Occipital lobe (tissue), 3 donors: ENCODE measurements at places on chromosomes 13 and 19.
A peak's percentile ranks its signal among the peaks of the same experiment; 100 is the strongest.

GRCh38 chr19:30647891-30648720 lies 275.9 kb downstream of the ZNF536 start:
- DNase-seq = no peak

- peak; percentile 86 for DNase-seq
These were observed 10.5 kb upstream of the PLIN3 start for GRCh38 chr19:4877753-4878490.

GRCh38 chr19:58394821-58395219 lies 636 bp upstream of the RNF225 start:
- DNase-seq = no peak

DNA sequence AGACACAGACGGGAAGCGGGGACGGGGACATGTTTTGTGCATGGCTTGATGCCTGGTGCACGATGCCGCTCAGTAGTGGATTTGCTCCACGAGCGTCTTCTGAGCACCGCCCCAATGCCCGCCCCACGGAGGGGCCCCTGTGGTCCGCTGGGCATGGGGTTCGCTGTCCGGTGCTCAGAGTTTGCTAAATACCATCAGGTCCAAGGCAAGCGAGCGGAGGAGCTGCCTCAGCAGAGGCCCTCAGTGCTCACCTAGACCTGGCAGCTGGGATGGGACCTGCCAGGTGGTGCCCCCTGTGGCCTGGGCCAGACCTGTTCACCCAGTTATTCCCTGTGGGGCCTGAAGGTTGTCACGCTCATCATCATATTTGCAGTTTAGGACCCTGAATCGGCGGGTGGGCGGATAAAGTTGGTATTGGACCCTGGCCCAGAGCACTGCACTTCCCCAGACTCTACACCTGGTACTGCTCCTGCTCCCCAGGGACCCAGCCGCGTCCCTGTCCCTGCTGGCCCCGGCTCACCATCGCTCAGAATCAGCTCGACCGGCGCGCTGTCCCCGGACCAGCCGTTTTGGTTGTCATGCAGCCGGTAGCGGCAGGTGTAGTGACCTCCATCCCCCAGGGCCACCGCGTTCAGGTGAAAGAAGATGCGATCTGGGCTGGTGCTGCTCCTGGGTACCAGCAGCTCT lies 2.3 kb downstream of the A1BG start:
- DNase-seq = no peak

DNA sequence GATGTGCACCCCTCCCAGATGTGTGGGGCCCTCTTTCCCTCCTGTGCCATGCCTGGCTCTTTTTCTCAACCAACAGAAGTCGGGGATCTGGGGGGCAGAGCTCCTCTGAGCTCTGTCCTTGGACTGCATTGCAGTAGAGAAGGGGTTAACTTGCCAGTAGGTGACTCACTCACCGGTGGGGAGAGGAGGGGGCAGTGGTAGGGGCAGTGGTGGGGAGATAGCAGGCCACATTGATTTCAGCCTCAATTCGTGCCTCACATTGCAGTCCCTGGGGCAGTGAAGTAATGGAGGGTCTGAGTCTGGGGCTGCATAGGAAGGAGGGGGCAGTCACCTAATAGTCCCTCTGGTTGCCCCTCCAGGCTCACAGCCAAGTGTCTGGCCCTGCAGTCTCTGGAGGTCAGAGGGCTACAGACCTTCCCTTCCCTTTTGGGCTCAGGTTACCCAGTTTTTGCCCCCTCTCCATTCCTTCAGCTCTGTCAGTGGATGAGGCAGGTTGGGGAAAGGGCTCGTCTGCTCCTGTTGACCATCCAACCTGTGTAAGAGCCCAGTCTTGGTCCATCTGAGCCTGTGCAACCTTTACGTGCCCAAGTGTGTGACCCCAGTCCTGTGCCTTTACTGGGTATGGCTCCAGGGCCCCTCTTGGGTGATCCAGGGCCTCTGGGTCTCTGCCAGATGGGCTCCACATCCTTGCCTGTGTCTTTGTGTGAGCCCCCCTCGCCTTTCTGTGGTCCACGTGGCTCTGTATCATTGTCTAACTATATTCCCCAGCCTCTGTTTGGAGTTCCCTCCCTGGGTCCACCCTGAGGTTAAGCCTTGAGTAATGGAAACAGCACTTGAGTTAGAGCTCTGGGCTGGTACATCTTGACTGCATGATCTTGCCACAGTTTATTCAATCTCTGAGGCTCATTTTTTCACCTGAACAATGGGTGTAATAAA lies 13.0 kb downstream of the CIC start:
- no peak for DNase-seq

- no peak for DNase-seq
These were observed 22.3 kb downstream of the NLRP11 start for GRCh38 chr19:55809381-55810058.

DNA sequence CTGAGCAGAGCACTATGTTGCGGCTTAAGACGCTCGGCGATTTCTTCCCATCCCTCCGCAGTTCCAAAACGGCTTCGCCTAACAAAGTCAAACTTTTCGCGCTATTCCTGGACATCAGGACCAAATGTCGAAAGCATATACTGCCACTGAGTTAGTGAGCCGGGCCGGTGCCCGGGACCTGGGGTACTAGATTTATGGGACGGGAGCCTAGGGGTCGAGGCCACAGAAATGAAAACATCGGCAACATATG lies 699 bp downstream of the RCBTB2 start:
- no peak for DNase-seq

DNA sequence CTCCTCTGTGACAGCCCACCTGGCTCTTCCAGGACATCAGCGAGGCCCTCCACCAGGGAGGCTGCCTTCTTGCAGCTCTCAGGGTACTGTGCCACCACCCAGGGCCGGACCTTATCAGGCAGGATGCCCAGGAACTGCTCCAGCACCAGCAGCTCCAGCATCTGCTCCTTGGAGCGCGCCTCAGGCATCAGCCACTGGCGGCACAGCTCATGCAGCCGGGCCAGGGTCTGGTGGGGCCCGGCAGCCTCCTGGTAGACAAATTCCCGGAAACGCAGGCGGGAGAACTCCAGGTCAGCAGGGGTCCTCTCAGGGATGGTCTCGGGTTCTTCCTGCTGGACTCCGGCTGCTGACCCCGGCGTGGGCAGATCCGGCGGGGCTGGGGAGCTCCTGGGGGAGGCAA lies 8.2 kb downstream of the ZSCAN18 start:
- DNase-seq = no peak

DNA sequence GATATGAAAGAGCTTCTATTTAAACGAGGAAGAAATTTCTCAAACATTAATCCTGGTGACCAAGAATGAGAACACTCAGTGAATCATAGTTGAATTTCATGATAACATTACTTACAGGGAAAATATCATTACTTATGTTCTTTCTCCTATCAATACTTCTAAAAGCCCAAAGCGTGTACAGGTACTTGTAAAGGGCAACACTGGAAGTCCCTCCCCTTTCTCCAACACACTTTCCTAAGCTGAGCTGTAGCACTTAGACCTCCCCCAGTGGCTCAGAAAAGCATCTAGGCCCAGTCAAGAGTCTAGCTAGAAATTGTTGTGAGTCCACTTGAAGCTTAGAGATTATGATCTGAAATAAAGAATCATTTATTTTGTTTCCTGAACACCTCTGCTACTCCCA lies 150.7 kb downstream of the ABCC4 start:
- DNase-seq = no peak

DNA sequence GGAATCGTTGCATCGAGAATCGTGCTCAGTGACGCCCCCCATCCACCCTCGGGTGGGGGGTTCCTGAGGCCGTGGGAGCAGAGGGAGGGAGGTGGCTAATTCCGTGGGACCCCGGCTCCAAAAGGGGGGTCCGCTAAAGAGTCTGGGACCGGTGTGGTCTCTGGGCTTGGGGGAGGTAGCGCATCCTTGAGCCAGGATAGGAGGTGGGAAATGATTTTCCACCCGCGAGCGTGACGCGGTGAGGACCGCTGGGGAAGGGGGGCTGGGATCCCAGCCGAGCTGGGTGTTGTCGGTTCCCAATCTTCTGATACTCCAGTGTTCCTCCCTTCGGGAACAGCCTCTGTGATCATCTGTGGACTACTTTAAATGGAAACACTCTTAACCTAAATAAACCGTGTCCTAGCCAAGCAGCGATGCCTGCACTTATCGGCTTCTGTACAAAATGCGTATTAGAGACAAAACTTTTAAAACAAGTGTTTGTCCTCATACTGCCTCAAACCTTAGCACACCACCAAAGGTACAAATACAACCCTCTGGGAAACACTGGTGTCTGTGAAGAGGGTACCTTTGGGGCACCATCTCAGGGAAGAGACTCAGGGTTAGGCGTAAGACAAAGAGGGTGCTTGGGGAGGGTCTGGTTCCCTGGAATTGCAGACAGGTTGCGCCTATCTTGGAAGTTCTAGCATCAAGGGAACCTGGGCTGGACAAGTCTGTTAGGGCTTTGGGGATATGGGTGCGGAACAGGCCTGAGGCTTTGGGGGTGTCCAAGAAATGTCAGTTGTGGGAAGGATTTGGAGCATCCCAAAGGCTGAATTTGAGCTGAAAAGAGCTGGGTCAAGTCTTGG lies 16.0 kb downstream of the KCNC3 start:
- no peak for DNase-seq

- DNase-seq = no peak
These were observed at the start of gene COL5A3 for GRCh38 chr19:10010247-10010691. TSS of gene COL5A3 (minus strand) at chr19:10010504. CDS start at chr19:10010385, 119 bp downstream.

GRCh38 chr19:39124136-39124764 lies 1.3 kb upstream of the PAK4 start:
- DNase-seq = no peak

- peak; percentile 11 for DNase-seq
These were observed 1.0 kb upstream of the ICAM5 start for GRCh38 chr19:10288662-10289166.

GRCh38 chr13:87535911-87536310 lies 135.3 kb upstream of the SLITRK5 start:
- no peak for DNase-seq

DNA sequence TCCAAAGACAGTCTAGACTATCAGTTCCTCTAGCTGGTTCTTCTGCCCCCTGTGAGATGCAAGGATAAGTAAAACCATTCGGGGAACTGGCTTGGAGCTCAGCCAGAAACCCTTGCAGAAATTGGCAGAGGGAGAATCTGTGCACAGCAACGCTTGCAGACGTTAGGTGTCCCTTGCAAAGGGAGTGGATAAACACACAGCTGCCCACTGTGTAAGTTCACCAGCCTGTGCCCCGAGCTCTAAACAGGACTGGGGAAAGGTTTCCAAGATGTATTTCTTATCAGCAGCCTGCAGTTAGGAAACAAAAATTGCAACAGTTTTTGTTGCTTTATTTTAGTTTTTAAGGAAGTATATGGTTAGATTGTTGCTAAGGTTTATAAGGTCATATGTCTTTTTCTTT lies 19.0 kb upstream of the ADGRE1 start:
- no peak for DNase-seq

DNA sequence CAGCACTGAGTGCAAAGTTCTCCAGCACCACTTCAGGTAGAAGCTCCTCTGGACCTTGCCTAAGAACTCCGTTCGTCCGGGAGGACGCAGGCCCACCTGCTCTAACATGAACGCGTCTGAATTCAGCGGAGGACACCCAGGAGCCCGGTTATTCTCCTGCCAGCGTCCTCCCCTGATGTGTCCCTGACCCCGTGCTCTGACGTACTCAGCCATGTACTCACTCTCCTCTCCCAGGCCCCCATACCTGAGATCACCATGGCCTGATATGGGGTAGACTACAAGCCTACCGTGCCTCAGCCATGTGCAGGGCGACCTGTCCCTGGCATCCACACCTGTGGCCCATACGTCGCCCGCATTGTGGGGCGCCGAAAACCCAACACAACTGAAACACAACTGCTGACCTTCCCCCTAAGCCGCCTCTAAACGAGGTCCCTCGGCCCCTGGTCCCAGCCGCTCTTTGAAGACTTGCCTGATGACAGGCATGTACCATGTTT lies 744 bp upstream of the ZNF584 start:
- no peak for DNase-seq

DNA sequence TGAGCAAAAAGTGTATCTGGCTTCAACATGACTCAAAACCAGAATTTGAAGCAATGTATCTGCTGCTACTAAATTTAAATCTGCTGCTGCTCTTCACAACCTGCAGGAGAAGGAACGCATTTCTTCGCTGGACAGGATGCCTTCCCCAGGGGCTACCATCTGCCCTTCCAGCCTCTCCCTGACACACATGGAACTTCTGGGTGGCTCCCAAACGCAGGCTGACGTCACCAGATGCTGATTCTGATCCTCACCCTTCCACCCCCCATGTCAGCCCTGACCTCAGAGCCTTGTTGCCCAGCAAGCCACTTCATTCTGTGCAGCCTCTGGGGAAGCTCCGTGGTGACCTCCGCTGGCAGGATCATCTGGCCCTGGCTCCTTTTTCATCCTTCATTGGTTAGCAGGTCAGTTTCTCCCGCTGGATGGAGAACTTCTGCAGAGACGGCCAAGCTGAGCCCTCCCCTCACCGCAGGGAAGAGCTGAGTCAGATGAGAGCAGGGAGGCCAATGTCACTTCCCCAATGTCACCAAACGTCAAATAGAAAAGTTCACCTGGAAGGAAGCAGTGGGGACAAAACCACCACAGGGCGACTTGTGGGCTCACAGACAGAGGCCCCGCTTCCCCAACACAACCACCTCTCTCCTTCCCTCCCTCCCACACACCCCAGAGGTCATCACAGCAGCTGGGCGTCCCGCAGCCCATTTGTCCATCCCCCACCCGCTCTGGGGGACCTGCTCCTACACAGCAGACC lies 14.0 kb upstream of the RAB20 start:
- DNase-seq = no peak

- DNase-seq = no peak
These were observed 17.7 kb upstream of the SEMA6B start for GRCh38 chr19:4577020-4577782.

DNA sequence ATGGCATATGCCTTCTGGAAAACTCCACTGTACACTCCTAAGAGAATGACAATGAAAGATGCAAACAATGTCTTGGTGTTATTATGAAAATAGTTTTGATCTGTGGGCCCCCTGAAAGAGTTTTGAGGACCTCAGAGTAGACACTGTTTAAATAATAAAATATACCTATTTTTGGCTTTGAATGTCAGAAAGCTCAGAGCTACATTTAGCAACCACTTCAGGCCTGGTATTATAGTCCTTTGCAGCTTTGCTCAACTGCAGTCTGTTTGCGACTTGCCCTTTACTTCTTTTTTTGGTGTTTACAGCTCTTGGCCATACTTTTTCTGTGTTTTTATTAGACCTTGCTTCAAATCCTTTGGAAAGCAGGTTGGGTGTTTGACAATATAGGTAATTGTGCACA lies 5.8 kb upstream of the UBE2L5 start:
- DNase-seq = no peak

DNA sequence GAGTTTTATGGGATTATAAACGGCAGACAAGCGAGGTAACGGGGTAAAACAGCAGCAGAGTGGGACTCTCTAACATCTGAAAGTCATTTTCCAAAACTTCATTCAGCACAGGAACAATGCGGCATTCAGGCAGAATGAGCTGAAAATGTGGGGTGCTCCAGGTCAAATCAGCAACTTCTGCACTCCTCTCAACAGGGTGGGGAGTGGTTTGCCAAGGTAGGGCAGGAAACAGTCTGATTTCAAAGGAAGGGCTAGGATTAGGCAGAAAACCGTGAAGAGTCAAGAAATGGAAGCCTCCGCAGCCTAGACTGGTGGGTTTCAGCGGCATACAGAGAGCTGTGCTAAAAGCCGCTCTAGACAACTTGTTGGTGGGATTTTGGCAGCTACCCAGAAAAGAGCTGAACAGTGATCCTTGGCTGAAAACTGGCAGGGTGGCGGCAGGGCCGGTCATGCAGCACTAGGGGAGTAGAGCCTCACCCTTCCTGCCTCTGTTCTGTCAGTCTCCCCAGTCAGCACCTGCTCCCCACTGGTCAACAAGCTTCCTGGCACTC lies 154.2 kb upstream of the KLF12 start:
- DNase-seq = peak; percentile 17

GRCh38 chr13:112725346-112726015 lies 35.6 kb downstream of the ATP11A start:
- DNase-seq = no peak

- DNase-seq = no peak
These were observed 56.5 kb downstream of the CDK8 start for GRCh38 chr13:26310470-26310869.
